ENCODE measurements at places on chromosomes 3 and 15. TPM values are rescaled to one million over a fixed set of nuclear protein-coding genes. Genes with fewer than 3 reads are reported as not detected.
A peak's percentile ranks its signal among the peaks of the same experiment; 100 is the strongest.

- DNase-seq, result no peak
Measured at GRCh38 chr3:160665784-160666526, 11.0 kb upstream of the ARL14 start.

DNA sequence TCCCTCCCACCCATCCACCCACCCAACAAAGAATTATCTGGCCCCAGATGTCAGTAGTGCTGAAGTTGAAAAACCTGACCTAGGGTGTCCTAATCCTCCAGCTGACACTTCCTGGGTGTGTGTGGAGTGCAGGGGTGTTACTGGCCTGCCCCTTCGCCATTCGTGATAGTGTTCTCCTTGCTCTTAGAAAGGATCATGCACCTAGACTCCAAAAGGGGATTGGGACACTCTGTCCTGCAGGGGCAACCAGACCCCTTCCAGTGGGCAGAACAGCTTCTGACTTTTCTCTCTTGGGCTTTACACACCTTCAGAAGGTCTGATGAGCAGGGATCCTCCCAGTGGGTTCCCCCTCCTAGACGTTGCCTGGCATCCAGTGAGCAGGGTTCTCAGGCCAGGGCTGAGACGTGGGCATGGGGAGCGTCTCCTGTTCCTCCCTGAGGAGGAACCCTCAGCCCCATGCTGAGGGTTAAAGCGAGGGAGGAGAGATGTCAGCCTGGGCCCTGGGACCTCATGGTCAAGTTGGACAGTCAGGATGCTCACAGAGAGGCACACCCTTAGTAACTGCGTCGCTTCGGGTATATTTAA lies 75.0 kb downstream of the AAGAB start:
- DNase-seq, result no peak

The SERPINI2 gene
- total RNA-seq, result not detected

The ZNF717 gene
- 9.2 TPM for total RNA-seq

- DNase-seq, result no peak
Measured at GRCh38 chr3:4889896-4890295, 89.3 kb upstream of the BHLHE40 start.

The ZNF620 gene
- total RNA-seq, result 4.1 TPM

The FRG2C gene
- not detected for total RNA-seq

- no peak for DNase-seq
Measured at GRCh38 chr3:143084856-143085731, 34.5 kb upstream of the CHST2 start.

DNA sequence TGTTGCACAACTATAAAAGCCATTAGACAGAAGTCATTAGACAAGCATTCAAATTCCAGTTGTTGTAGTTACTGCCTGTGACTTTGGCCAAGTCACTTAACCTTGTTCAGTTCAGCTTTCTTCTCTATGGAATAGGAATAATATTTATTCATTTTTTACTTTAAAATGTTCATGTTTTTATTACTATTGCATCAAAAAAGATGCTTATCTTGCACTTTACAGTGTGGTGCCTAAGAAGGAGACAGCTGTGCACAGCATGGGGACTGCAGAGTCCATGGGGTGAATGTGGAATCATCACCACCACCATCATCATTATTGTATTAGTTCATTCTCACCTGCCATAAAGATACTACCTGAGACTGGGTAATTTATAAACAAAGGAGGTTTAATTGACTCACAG lies 504.2 kb downstream of the SOX2 start:
- DNase-seq, result no peak

DNA sequence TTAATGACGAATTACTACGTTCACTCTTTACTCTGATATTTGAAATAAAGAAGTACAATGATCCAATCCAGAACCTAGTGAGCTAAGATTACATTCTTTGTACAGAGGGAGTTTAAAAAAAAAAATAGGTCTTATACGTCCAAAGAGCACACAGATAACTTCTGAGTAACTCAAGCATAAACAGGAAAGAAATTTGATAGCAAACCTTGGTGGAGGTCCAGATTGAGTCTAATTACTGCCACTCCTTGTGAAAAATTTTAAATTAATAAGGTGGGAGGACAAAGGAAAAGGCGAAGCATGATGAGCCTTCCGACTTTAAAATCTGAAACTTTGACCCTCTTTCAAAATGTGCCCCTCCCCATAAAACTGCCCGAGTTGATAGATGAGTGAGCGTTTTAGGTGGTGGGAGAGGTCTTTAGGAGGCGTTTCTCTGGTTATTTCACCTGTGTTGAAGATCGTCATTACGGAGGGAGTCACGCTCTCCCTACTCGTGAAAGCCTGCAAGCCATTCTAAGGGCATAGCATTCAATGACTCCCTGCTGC lies 127.0 kb upstream of the ROBO2 start:
- no peak for DNase-seq

- peak; percentile 38 for DNase-seq
Measured at GRCh38 chr3:55487381-55488241, 505 bp upstream of the WNT5A start.

- no peak for DNase-seq
Measured at GRCh38 chr15:86650094-86650493, 570.4 kb downstream of the AGBL1 start.

The PHLDB2 gene
- 28.7 TPM for total RNA-seq

The HEG1 gene
- 17.4 TPM for total RNA-seq

The SH2D7 gene
- total RNA-seq, result 0.89 TPM

- DNase-seq, result no peak
Measured at GRCh38 chr3:25170021-25170420, 258.0 kb upstream of the RARB start.

The GRIP2 gene
- total RNA-seq, result 0.49 TPM

DNA sequence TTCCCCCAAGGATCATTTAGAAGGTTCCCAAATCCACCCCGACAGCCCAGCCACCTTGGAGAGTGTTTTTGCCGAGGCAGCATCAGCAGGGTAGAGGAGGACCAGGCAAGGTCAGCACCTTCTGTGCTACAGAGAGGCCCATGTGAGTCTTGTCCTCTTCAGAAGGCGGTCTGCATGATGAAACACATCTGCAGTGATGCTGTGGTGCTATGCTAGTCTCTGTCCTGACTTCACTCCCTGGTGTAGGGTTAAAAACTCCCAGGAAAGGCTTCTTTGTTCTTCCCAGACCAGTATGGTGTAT lies 87.9 kb downstream of the ITPR1 start:
- no peak for DNase-seq

The UACA gene
- total RNA-seq, result 77.1 TPM

GRCh38 chr3:71598292-71598691 lies 14.8 kb upstream of the FOXP1 start:
- no peak for DNase-seq

The DUOXA1 gene
- total RNA-seq, result 0.67 TPM

- DNase-seq, result peak; percentile 10
Measured at GRCh38 chr15:81225161-81225671, 28.5 kb downstream of the IL16 start.

DNA sequence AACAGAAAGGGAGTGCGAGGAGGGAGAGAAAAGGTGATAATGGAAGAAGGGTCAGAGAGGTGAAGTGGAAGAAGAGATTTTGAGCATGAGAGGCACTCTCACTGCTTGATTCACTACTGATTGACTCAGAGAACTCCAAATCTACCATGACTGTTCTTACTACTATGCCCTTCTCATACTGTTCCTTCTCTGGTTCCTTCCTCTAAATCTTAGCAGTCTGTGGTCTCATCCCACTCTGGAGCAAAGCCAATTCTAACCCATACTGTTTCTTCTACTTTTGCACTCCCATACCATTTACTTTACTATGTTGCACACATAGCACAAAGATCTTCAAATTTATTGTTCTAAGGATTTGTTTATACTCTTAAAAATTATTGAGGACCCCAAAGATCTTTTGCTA lies 100.8 kb downstream of the DTWD1 start:
- DNase-seq, result no peak

GRCh38 chr15:77143616-77144015 lies 72.7 kb upstream of the TSPAN3 start:
- DNase-seq, result no peak

DNA sequence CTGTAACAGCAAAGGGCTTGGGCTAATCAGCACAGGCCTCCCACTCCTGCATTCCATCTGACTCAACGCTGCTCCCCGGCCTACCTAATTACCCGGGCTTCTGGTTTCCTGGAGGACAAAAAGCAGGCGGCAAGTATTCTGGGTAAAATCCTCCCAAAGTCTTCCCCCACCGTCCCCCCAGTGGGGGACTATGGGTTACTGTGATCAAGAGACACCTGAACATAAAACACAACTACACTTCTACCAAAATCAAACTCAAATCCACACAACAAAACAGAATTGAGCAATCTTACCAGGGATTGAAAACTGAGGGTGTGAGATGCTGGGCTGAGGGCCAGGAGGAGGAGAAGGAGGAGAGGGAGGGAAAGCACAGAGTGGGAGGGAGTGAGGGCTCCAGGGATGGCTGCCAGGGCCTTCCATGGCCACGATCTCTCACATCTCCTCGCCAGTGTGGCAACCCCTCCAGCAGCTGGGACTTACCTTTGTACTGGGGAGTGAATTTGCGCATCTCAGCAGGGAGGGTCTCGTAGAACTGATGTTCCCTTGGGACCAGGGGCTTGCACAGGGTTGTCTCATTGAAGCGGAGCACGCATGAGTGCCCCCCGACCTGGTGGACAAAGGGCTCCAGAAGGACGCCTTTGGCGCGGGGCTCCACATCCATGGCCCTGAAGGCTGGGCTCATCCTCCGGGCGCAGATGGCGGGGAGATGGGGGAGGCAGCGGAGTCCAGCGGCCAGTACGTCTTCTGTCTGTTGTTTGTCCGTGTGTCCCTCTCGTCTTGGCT lies 9.1 kb upstream of the NCKIPSD start:
- DNase-seq, result peak; percentile 45

The ROBO2 gene
- 1.4 TPM for total RNA-seq

- DNase-seq, result no peak
Measured at GRCh38 chr3:116020989-116021388, 397.7 kb downstream of the GAP43 start.

DNA sequence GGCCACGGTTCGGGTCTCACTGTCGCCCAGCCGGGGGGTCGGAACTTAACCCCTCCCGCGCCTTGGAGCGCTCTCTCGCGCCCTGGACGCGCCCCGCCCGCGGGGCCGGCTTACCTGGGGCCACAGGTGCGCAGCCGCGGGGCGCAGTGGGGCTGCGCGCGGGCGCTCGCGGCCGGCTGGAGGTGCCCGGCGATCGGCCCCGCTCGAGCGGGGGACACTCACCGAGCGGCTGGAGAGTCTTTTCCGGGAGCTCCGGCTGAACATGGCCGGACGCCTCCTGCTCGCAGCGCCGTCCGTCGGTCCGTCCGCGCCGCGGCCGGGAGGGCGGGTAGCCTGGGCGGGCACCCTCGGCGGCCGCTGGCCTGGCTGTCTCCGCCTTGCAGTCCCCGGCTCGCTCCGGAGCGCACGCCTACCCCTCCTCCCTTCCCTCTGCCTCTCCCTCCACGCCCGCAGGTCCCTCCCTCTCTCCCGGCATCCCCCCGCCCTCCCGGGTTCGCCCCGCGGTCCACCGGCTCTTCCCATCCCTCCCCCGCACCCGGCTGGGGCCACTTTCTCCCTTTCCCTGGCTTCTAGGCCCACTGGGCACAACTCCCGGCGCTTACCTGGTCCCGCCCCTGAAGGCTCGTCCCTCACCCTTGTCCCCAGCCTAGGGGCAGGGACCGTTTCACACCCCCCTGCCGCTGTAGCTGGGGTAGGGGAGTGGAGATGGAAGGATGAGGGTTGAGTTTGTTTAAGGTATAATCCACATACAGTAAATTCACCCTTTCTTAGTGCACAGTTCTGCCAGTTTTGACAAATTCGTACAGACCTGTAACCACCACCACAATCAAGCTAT lies 220.1 kb upstream of the PRICKLE2 start:
- DNase-seq, result peak; percentile 27

DNA sequence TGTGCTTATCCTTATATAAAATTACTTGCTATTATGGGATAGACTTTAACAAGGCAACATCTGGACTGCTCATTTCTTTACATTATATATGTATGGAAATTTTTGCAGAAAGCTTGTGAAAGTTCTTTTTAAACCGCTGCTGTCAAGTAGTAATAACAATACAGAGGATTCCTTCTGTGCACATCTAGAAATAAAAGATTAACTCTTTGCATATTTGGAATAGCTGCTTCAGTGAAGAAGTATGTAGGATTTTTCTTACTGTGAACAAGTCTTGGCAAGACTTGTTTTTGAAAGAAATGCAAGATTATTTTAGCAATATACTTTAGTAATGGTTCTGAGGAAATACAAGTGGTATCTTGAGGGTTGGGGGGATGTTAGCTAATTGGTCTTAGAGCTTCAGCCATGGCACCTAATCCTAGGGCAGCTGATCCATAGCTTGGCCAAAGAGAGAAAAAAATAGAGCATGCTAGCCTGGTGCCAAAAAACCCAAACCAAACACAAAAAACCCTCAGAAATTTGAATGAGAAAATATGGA lies 4.3 kb downstream of the PRKCI start:
- no peak for DNase-seq

GRCh38 chr3:99504258-99504657 lies 134.1 kb upstream of the COL8A1 start:
- no peak for DNase-seq

GRCh38 chr3:190224456-190224855 lies 97.8 kb downstream of the CLDN1 start:
- DNase-seq, result no peak

- DNase-seq, result no peak
Measured at GRCh38 chr15:78449220-78449999, 11.4 kb downstream of the IREB2 start.

DNA sequence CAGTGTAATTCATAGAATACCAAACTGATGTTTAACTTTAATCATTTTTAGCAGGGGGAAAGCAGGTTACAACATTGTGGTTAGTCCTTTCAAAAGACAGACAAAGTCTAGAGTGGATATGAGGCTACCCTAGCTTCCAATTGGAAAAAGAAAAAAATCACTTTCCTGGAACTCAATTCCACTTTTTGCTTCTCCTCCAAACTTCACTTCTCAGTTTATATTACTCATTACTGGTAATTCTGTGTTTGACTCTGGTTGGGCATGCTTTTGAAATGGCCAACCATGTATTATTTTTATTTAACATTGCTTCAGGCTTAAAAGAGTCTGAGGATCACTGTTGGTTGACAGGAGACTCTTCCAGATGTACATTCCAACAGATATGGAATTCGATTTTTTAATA lies 84.8 kb downstream of the RAP2B start:
- DNase-seq, result no peak

DNA sequence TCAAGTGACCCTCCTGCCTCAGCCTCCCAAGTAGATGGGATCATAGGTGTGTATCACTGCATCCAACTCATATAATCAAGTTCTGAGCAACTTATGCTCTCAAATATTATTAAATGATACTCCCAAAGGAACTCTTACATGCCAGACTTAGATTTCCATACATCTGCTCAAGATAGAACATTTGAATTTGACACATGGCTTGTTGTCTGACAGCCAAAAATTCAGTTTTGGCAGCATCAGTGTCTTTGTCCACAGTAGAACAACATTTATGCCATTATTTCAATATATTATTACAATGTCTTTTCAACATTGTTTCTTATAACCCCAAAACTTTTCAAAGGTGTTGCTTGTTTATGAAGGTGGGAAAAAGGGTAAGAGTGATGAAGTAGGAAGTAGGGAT lies 116.2 kb downstream of the SUCNR1 start:
- no peak for DNase-seq

DNA sequence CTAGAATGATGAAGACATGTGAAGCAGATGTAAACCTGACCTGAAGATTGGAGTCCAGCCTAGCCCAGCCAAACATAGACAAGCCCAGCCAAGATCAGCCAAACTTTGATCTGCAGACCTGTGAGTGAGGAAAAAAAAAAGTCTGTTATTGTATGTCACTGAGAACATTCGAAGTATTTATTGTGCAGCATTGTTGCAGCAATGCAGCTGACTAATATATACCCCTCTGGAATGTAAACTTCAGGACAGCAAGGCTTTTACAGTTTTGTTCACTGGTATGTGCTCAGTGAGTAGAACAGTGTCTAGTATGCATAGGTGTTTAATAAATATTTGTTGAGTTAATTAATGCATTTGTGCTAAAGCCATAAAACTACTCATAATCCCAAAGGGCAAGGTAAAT lies 23.4 kb downstream of the TMEM202 start:
- no peak for DNase-seq

The ACTRT3 gene
- total RNA-seq, result 1.1 TPM
